Activated T-cell treated with anti-CD3 and anti-CD28 coated beads, Interleukin-2, amount 50 U/mL, for 72 hours (primary cell): ENCODE measurements at places on chromosomes 11 and 22. TPM values are rescaled to one million over a fixed set of nuclear protein-coding genes. Genes with fewer than 3 reads are reported as not detected.

- H3K4me3 ChIP-seq = peak overlapping the region; percentile 93
- no peak for DNase-seq
- peak overlapping the region; percentile 63 for H3K27ac ChIP-seq
- H3K4me1 ChIP-seq = peaks cover 59% of the 10 kb centered on the region
These were observed 133 bp downstream of the MYH9 start for GRCh38 chr22:36387709-36387958.

DNA sequence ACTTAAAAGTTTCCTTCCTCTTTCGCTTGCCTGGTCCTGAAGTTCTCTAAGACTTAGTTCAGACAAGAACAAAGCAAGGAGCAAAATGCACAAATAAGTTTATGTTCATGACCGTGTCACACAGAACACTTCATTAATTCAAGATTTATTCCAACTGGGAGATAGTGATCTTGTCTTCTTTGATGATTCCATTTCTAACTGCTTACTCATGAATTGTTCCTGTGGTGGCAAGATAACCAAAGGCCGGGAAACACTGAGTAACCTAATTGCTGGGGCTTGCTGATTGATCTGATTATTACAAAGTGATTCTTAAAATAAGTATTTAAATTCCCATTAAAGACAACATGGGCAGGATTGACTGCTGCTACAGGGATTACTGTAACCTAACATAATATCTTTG, 1462.9 kb upstream of the RAG2 start:
- H3K27ac ChIP-seq = no peak overlapping the region
- no peaks in the 10 kb centered on the region for H3K36me3 ChIP-seq
- no peak for DNase-seq

Gene TTLL8
- not detected for total RNA-seq

Gene XKR3
- total RNA-seq = 0.23 TPM

DNA sequence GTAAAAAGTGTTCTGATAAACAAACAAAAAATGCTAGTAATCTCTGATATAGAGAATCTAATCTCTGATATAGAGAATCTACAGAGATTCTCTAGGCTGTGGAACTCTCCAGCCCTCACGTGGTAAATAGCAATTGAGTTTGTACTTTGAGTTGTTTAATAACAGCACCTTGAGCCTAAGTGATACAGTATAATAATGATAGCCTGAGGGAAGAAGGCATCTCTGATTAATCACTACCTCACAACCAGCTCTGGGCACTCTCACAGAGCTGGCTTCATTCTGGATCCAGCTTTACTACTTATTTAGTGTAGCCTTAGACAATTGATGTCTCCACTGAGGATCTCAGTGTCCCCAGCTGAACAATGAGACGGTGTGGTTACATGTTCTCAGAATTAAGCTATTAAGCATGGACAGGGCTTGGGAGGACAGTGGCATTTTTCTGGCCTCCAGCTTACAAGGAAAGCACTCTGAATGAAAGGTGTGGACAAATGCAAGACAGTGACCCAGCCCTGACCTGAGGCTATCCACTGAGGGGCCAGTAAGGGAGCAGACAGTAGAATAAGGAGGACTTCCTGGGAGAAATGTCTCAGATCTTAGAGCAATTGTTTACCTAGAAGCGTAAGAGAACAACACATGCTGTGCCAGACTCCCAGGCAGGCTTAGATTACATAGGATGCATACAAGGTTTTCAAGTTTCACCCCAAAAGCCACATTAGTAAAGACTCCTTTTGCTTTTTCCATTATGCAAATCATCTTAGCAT, 88.7 kb upstream of the DRD2 start:
- no peak overlapping the region for H3K4me3 ChIP-seq
- no peaks in the 10 kb centered on the region for H3K36me3 ChIP-seq
- H3K27me3 ChIP-seq = peaks cover 39% of the 10 kb centered on the region
- H3K4me1 ChIP-seq = no peaks in the 10 kb centered on the region

GRCh38 chr11:75946531-75947530, 131.8 kb downstream of the UVRAG start:
- no peak overlapping the region for H3K27ac ChIP-seq
- H3K4me3 ChIP-seq = no peak overlapping the region
- no peak for DNase-seq

GRCh38 chr11:11389238-11389637, 36.2 kb upstream of the CSNK2A3 start:
- no peaks in the 10 kb centered on the region for H3K27me3 ChIP-seq
- no peaks in the 10 kb centered on the region for H3K36me3 ChIP-seq
- no peak overlapping the region for H3K4me3 ChIP-seq
- DNase-seq = no peak
- no peak overlapping the region for H3K27ac ChIP-seq
- no peaks in the 10 kb centered on the region for H3K4me1 ChIP-seq

Gene CNTF
- 5.0 TPM for total RNA-seq

Gene RFPL2
- not detected for total RNA-seq

DNA sequence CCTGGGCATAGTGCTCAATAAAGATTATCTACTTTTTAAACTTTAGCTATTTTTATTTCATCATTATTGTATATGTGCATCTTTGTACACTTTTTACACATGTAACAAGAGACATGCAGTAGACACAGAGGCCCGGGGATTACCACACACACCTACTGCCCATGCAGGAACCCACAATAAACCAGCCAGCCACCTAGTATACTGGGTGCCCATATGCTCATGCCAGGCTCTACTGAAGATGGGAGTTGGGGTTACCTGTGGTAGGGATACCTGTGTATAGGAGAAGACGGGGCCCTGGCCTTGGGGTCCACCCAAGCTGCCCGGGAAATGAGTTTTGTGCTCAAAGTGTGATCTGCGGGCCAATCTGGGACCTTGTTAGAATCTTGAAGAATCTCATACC, 31.2 kb upstream of the P2RY2 start:
- no peak overlapping the region for H3K4me3 ChIP-seq
- H3K27me3 ChIP-seq = peaks cover 18% of the 10 kb centered on the region
- no peaks in the 10 kb centered on the region for H3K4me1 ChIP-seq
- no peaks in the 10 kb centered on the region for H3K36me3 ChIP-seq
- no peak overlapping the region for H3K27ac ChIP-seq

DNA sequence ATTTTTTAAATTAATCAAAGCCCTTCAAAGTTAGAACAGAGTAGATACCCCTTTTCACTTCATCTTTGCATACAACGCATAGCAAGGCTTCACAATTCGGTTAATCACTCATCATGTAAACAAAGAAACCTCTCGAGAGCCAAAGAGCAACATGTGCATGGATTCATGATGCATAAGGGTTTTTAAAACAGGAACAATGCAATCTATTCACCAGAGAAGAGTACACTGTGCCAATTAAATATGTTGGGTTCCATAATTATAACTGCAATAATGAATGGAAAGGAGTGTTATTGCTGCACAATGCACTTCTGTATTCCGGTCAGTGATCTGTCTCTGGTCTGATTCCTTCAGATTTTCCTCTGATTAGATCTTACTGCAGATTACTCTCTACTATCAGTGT, 45.3 kb downstream of the CADM1 start:
- H3K4me3 ChIP-seq = no peak overlapping the region
- no peaks in the 10 kb centered on the region for H3K4me1 ChIP-seq
- H3K36me3 ChIP-seq = no peaks in the 10 kb centered on the region
- H3K27ac ChIP-seq = no peak overlapping the region
- no peak for DNase-seq

- no peaks in the 10 kb centered on the region for H3K27me3 ChIP-seq
- H3K4me3 ChIP-seq = no peak overlapping the region
- no peak for DNase-seq
- no peaks in the 10 kb centered on the region for H3K36me3 ChIP-seq
- H3K27ac ChIP-seq = no peak overlapping the region
These were observed 57.7 kb downstream of the PDGFD start for GRCh38 chr11:104106136-104106754.

GRCh38 chr11:4699697-4700435, 2.2 kb upstream of the OR51E2 start:
- no peaks in the 10 kb centered on the region for H3K4me1 ChIP-seq
- no peaks in the 10 kb centered on the region for H3K36me3 ChIP-seq
- no peak overlapping the region for H3K4me3 ChIP-seq
- no peak for DNase-seq
- H3K27me3 ChIP-seq = peaks cover 7% of the 10 kb centered on the region
- no peak overlapping the region for H3K27ac ChIP-seq

- H3K4me3 ChIP-seq = peak overlapping the region; percentile 31
- no peaks in the 10 kb centered on the region for H3K27me3 ChIP-seq
- H3K4me1 ChIP-seq = peaks cover 54% of the 10 kb centered on the region
- no peak overlapping the region for H3K27ac ChIP-seq
These were observed 80.8 kb downstream of the ME3 start for GRCh38 chr11:86591631-86592030.

- no peaks in the 10 kb centered on the region for H3K36me3 ChIP-seq
- H3K4me1 ChIP-seq = peaks cover 56% of the 10 kb centered on the region
- H3K4me3 ChIP-seq = peak overlapping the region; percentile 87
- H3K27ac ChIP-seq = peak overlapping the region; percentile 48
- H3K27me3 ChIP-seq = no peaks in the 10 kb centered on the region
These were observed 2.3 kb upstream of the CCDC88B start for GRCh38 chr11:64337538-64338249.

GRCh38 chr22:42977569-42977968, 37.4 kb downstream of the PACSIN2 start:
- H3K27ac ChIP-seq = no peak overlapping the region
- no peaks in the 10 kb centered on the region for H3K27me3 ChIP-seq
- H3K36me3 ChIP-seq = no peaks in the 10 kb centered on the region
- no peak for DNase-seq
- no peak overlapping the region for H3K4me3 ChIP-seq

Gene ALDH3B1
- total RNA-seq = 0.16 TPM

- no peak overlapping the region for H3K27ac ChIP-seq
- peaks cover 2% of the 10 kb centered on the region for H3K36me3 ChIP-seq
- H3K4me1 ChIP-seq = peaks cover 4% of the 10 kb centered on the region
- no peak for DNase-seq
- H3K4me3 ChIP-seq = no peak overlapping the region
- no peaks in the 10 kb centered on the region for H3K27me3 ChIP-seq
These were observed 10.9 kb downstream of the SRPRA start for GRCh38 chr11:126257764-126258163.

GRCh38 chr22:38163844-38164550, 17.6 kb downstream of the PLA2G6 start:
- H3K4me1 ChIP-seq = peaks cover 12% of the 10 kb centered on the region
- no peak overlapping the region for H3K4me3 ChIP-seq
- H3K27me3 ChIP-seq = no peaks in the 10 kb centered on the region
- no peak for DNase-seq
- H3K27ac ChIP-seq = no peak overlapping the region

DNA sequence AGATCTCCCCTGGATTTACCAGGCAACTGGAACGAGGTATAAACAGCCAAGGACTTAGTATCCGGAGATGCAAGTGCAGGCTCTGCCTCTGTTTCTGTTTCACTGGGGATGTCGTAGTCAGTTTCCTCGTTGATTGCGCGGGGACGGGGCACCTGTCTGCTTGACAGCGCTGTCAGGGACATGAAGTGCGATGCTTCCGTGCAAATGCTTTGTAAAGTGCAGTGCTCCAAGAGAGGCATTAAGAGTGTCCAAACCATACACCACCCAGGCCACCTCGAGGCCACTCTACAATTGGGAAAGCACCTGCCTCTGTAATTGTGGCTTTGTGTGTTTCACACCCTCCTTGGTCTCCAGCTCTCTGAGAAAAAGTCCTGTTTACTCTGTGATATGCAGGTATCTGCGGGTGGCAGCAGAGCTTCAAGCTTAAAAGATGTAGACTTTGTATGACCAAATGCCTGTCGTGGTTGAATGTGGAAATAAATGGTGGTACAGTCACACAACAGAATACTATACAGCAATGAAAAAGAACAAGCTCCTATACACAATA, 18.6 kb upstream of the CD5 start:
- no peaks in the 10 kb centered on the region for H3K27me3 ChIP-seq
- H3K4me3 ChIP-seq = peak overlapping the region; percentile 81
- peaks cover 14% of the 10 kb centered on the region for H3K36me3 ChIP-seq
- H3K4me1 ChIP-seq = peaks cover 71% of the 10 kb centered on the region

Gene ILK
- 114 TPM for total RNA-seq

DNA sequence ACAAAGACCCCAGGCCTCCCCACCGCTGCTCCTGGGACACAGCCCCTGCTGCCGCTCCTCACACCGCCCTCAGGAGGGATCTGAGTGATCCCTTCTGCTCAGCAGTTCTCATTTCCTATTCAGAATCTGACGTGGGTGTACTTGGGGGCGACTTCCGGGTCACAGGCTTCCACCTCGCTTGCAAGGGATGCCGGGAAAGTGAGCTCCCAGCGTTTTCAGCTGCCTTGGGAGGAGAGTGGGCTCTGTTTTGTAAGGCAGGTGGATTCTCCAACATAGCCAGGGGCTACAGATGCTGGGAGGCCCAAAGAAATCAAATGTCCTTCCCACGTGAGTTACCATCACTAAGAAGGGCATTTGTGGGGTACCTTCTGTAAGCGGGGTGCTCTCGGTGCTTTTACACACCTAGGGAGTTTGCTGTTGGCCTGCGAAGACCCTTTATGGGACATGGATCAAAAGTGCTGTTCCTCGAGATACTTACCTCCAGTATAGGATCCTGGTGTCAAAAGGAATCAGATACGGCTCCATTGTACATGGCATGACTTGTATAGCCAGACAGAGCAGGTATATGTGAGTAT, 9.7 kb upstream of the LRRC10B start:
- DNase-seq = no peak
- H3K36me3 ChIP-seq = no peaks in the 10 kb centered on the region

GRCh38 chr11:57479021-57479663, 18.8 kb downstream of the RTN4RL2 start:
- H3K36me3 ChIP-seq = peaks cover 4% of the 10 kb centered on the region
- peaks cover 36% of the 10 kb centered on the region for H3K27me3 ChIP-seq
- no peak for DNase-seq
- no peak overlapping the region for H3K4me3 ChIP-seq

Gene THY1
- 1.3 TPM for total RNA-seq

Gene TIGD3
- total RNA-seq = 1.8 TPM

Gene DEUP1
- total RNA-seq = not detected

DNA sequence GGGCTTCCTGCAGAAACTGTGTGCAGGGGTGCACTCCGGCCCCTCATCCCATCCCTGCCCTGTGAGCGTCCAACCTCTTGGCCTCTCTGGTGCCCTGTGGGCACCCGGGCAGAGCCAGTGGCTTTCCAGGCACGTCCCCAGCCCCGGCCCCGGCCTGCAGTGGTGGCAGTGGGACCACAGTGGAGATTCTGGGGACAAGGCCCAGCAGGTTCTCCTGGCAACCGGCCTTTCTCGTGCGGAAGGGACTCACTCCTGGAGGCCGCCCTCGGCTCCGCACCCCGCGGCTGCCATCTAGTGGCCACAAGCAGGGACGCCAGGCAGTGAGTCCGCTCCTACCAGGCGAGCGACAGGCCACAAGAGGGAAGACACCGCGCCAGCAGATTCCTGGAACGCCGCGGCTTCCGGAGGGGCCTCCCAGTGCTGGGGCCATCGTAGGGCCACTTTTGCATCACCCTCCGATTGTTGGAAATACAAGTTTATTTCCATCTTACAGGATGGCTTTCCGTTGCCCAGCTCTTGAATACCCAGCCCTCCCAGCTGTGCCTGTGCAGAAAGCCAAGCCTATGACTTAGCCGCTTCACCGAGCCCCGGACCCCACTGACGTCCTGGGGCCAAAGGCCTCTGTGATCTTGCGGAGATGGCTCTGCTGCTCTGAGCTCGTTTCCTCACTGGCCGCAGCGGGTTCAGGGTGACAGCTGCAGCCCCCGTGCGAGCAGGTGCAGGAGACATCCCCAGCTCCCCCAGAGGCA, 357.3 kb downstream of the CTTN start:
- H3K4me3 ChIP-seq = no peak overlapping the region
- H3K27ac ChIP-seq = no peak overlapping the region
- peak; percentile 62 for DNase-seq
- peaks cover 6% of the 10 kb centered on the region for H3K36me3 ChIP-seq
- peaks cover 15% of the 10 kb centered on the region for H3K27me3 ChIP-seq

Gene TLCD5
- 2.8 TPM for total RNA-seq

Gene APOL1
- total RNA-seq = 44.5 TPM
